ENCODE measurements at places on chromosomes 2 and 18.

GRCh38 chr2:16554060-16554583 lies 111.5 kb downstream of the CYRIA start:
- DNase-seq = no peak

DNA sequence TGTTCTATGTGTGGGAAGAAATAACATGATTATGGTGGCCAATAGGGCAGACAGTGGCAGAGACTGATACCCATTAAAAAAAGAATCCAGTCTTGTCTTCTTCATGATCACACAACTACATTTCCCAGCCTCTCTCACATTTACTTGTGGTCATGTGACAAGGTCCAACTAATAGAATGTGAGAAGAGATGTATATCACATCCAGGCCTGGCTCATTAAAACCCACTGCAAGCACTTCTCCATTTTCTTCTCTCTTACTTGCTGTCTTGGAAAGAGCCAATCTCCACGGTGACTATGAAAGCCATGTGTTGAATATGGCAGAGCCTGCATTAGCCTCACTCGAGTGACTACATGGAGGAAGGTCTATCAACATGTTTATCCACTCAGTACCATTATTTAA lies 306.2 kb upstream of the ZEB2 start:
- no peak for DNase-seq

DNA sequence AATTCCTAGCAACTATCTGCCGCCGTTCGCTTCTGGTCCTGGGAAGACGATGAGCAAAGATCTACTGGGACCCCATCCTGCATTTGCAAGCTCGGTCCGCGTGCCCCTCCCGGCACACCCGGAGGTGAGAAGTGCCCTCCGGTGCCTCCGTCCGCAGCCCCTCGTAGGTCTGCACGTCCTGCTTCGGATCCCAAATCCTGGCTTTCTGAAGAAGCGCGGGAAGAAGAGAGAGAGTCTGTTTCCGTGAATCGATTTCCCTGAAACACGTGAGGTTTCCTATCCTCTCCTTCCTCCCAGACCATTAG lies 5.0 kb upstream of the OSR1 start:
- DNase-seq = no peak

- DNase-seq = no peak
Observed at GRCh38 chr2:172050479-172051125, 34.7 kb upstream of the DLX1 start.

DNA sequence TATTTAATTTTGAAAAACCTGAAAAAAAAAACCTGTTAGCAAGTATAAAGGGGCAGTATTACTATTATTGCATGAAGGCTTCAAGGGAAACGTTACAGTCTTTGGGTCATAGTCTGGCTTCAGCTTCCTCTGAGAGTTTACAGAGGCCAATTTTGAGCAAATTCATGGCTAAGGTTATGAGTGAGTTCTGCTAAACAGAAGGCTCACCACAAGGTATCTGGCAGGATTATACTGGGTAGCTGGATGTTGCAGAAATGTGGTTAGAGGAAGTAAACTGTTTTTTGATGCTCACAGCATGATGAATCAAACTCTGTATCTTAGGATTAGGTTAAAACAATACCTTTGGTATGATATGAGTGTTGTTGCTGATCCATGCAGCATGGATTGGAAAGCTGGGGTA lies 9.3 kb downstream of the MRPL19 start:
- DNase-seq = no peak

DNA sequence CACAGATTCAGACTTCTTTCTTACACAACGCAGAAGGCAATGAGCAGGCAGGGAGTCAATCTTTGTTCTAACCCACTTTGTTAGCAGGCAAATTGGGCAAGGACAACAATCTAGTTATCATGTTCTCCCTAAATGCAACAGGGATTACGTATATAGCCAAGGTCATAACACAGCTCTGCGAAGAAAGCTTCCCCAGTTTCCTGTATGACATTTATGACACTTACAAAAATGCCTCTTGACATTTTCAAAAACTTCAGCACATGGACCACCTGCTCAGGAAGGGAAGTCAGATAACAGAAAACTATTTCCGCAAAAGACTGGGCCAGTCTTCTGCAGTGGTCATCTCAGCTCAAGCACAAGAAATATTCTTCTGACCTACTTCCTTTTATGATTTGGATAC lies 106.1 kb downstream of the IRS1 start:
- no peak for DNase-seq

DNA sequence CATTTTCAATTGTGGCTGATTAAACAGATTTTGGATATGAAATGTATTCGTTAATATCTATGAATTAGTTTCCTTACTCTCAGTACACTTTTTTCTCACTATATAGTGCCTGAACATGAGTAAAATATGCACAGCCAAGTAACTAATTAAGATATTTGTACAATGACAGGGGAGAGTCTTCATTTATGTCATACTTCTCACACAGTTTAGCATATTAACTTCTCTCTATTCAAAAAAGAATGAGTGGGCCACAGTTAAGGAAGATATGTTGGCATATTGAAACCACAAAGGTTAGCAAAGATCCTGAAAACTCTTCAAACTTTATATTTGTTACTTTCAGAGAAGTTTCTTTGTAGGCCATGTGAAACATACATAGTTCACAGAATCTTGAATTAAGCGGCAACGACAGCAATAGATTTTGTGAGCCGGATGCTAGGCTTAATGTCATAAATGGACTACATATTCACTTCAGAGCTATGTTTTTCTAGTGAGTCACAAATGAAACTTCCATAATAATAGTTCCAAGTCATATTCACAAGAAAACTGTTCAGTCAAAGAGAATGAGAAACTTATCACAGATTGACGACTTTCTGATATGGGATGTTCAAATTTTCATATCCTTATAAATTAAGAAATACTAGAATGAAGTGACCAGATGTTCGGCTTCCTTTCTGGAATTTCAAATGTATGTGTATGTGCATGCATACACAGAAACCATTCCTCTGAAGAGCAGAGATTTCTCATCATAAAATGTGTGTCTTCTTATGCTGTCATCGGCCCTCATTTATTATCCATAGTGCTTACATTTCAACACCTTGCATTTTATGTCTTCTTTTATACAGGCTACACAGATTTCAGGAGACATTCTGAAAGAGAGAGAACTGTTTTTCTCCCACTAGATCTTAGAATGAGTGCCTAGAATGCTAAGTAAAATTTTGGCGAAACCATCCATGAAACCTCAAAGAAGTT lies 584.0 kb downstream of the SATB2 start:
- no peak for DNase-seq

DNA sequence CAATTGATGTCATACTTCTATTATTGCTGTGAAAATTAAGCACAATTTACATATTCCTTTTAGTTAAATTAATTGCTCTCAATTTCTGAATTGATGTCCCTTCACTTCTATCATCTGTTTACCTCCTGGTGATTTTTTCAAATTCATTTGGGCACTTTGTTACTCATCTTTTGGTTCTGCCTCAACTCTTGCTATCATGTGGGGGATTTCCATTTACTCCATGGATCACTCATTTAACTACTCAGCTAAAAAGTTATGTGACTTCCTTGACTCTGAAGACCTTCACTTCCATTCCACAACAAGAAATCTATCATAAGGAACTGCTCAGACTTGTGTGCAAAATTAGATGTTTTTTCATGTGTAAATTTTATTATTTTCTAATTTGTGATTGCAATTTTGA lies 126.2 kb downstream of the EHBP1 start:
- DNase-seq = no peak

DNA sequence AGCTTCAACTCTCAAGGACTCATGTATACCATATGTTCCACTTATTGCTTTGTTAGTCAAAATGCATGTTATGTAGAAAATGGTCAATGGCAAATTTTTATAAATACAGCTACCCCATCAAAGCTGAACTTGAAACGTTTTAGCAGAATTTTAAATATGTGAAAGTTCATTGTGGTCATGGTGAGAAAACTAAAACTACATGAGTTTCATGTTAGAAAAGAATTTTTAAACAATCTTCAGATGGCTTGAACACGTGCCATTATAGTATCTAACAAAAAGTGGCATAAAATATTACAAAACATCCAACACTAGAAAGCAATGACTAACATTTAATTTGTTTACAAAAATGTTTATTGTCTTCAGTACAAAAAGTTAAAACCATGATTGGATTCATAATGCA lies 246.0 kb upstream of the KCNJ3 start:
- DNase-seq = no peak

GRCh38 chr2:199468561-199469513 lies 11.1 kb upstream of the SATB2 start:
- DNase-seq = no peak

DNA sequence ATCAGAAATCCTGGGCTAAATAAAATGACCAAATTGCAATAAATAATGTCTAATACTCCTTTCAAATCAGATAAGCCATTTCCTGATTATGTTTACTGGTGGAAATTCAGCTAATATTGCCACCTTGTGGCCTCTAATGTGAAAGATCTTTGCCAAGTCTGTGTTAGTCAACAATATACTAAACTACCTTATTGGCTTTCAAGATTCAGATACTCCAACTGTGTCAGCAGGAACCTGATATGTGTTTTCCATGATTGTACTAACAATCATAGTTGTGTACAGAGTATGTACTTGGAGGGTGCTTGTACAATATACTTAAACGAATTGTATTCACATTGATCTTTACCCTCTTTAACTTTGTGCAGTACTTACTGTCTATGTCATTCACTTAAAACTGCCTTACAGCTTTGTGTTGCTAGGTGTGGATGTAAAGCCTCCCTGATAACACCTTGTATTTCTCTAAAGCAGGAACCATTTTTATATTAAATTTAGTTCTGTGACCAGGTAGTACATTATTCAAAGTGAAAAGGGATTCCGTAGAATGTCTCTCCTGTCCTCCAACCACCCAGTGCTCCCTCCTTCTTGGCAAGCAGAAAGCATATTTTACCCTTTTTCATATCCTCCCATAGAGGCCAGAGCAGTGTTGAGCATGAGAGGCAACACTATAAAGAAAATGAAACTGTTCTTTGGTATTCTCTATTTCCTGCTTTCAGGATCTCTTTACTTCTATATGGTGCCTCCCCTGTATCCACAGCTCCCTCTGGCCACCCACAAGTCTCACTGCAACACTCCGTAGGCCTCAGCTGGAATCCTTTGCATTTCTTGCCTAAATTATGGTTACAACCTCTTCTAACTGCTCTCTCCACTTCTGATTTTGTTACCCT lies 75.2 kb upstream of the C2orf15 start:
- no peak for DNase-seq

DNA sequence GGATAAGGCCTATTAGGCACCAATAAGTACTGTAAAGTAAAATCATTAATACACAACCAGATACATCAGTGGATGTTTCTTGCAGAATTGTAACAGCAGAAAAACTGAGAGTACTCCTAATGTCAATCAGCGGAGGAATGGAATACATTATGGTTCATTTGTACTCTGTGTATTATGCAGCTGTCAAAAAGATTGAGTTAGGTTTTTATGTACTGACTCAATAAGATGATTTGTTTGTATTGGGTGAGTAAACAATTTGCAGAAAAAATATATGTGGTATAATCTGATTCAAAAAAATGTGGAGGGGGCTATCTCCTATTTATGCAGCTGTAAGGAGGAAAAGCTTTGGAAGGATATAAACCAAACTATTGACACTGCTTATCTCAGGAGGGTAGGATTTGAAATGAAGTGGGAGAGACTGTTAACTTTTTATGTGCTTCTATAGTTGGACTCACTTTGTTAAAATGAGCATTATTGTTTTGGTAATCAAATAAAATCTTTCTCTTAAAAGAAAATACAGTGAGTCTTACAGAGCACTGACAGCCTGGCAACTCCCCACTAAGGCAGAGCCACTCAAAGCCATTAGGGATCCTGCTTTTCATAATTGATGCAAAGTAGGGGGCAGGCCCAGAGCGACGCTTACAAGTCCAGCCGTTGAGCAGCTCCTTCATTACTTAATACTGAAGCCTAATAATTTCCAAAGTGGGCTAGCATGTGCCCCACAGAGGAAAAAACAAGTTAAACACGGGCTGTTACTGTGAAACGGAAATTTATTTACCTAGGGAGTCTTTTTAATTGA lies 168.8 kb downstream of the PHLPP1 start:
- DNase-seq = no peak

DNA sequence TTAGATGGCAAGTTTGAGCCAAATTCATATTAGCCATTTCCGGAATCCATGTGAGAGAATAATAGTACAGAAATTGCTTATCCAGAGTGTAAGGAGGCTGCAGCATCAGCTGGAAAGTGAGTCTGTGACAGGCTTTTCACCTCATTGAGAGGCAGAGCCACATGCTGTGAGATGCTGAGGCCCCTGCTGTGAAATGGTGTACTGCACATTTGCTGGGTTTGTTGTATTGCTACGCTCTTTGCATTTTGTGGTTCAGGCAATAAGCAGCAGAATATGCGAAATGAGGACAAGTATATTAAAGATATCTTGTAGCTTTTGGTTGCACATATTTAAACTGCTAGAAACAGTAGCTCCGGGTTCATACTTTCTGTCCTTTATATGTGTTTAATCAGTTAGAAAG lies 37.0 kb downstream of the NABP1 start:
- DNase-seq = no peak

GRCh38 chr2:12063210-12063609 lies 316.8 kb downstream of the LPIN1 start:
- no peak for DNase-seq

- DNase-seq = no peak
Observed at GRCh38 chr2:28398101-28398834, 5.6 kb downstream of the FOSL2 start.

DNA sequence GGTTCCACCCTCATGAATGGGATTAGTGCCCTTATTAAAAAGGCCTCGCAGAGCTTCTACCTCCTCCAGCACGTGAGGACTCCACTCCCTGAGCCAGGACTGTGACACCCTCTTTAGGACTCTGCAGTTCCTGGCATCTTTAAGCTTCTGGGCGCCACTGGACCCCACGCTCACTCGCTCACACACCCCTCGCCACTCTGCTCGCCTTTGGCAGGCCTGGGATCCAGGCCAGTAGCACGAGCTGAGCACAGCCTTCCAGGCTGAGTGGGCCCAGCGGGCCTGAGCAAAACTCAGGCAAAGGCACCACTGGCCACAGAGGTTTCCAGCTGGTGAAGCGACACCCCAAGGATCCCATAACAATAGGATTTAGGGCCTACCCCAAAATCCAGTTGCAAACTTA lies 107.9 kb upstream of the GPC1 start:
- DNase-seq = no peak

DNA sequence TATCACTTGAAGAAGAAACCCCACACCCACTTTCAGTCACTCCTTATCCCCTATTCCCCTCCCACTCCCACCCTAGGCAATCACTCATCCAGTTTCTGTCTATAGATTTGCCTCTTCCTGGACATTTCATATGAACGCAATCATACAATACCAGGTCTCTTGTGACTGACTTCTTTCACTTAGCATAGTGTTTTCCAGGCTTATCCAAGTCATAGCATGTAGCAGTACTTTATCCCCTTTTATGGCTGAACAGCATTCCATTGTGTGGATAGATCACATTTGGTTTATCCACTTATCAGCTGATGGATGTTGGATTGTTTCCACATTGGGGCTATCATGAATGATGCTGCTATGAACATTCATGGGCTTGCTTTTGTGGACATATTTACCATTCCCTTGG lies 6.6 kb downstream of the CFAP221 start:
- no peak for DNase-seq

GRCh38 chr2:7517851-7518250 lies 600.6 kb downstream of the RNF144A start:
- DNase-seq = no peak

All from activated T-cell treated with anti-CD3 and anti-CD28 coated beads for 24 hours (primary cell).